Esophagus squamous epithelium (tissue), 5 donors: ENCODE measurements at places on chromosomes 2 and 18.

- DNase-seq: no peak
These were observed 37.5 kb upstream of the SERPINB2 start for GRCh38 chr18:63850020-63850419.

GRCh38 chr18:54813977-54814565 lies 14.2 kb upstream of the RAB27B start:
- no peak for DNase-seq

- DNase-seq: no peak
These were observed 507.8 kb downstream of the SPAG16 start for GRCh38 chr2:213792045-213792444.

GRCh38 chr2:212465456-212465855 lies 73.1 kb downstream of the ERBB4 start:
- DNase-seq: no peak

DNA sequence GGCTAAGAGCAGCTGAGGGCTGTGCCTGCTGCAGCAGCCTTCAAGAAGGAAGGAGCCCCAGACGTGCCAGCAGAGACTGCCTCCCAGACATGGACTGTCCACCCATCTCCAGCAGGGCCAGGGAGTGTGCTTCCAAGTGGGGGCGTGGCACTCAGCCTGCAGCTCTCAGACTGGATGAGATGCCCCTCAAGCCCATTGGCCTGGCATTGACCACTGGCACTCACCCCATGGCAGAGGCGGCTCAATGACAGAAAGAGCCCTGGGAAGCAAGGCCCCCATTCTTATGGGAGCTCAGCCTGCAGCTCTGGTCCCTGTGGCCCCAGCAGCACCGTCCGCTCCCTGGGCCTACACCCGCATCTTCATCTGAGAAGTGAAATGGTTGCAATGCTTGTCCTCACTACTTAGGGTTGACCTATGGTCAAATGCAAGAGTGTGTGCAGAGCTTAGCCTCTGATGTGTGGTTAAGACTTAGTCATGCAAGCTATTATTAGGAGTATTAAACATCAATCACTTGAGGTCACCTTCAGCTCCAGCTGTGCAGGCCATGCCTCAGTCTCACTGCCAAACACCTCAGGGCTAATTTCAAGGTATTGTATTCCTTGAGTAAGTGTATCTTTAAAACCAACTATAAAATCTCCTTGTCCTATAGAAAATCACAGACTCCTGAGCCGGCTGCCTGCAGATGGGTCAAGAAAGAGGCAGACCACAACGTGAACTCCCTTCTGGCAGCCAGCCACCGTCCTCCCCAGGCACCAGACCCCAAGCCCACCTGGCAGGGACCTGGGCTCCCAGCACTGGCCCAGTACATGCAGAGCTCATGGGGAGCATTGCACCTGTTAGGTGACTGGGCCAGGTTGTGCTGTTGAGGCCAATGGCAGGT lies 194.8 kb downstream of the NDUFA10 start:
- DNase-seq: no peak

DNA sequence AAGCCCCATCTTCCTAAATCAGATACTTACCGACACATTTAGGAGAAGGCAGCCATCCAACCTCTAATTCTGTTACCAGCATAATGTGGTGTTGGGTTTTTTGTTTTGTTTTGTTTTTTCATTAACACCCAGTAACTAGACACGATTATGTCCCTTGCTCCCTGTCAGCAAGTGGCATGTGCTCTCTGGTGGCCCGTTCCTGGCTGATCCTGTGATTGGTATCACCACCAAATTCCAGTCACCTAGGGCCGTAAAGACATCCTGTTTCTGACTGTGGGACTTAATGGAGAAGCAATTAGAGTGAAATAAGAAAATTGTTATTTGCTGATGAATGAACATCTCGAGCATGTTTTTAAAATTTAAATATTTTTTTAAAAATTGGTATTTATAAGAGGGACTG lies 5.9 kb upstream of the DLX1 start:
- DNase-seq: no peak

DNA sequence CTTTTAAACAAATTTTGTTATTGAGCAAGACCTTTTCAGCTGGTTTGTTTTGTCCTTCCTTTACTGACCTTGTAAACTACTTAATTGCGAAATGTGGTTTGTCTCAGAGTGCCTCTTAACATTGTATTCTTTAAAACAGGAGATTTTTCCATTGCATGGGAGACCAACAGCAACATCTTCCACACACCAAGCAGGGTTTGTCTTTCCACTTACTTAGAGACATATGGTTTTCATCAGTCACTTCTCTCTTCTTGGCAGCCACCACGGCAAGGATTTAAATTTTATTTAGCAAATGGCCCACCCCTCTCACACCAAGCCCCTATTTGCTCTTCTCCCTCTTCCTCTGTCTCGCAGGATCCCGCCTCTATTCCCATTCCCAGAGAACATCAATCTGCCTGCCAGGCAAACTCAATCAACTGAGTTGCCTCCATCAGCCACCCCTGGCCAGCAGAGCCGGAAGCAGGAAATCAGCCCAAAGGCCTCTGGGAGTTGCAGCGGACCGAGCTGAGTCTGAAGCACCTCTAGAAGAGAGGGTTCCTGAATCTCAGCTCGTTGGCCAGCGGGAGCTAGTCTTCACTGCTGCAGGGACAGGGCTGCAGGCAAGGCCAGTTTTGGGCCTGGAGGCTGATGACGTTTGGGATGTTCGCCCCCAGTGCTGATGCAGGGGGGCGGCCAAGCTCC lies 11.3 kb upstream of the CIB4 start:
- no peak for DNase-seq

DNA sequence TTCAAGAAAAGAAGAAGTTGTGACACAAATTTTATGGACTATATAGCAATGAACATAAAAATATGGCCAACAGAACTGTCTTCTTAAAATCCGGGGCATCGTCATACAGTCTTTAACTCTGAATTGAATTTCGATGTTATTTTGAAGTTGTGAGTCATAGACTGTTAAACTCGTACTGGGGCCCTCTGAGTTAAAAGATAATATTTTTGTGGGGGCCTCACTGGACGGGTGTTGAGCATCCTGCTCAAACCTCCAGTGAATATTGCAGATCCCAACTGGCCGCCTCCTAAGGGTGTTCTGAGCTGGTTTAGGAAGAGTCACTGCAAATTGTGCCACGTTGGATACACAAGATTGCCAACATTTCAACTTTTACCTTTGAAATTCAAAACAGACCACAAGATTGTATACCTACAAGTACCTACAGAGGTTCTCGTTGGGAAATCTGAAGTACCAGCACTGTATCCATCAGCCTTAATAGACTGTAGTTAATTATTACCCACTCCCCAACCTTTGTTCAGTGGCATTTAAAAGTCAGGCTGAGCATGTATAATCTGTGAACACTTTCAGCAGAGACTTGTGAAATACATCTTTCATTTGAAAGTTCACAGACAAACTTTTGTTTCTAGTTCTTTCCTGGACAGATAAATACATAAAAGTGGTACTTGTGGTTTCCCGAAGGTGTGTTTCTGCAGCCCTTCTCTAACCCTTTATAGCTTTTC lies 27.8 kb downstream of the KLHL23 start:
- no peak for DNase-seq

DNA sequence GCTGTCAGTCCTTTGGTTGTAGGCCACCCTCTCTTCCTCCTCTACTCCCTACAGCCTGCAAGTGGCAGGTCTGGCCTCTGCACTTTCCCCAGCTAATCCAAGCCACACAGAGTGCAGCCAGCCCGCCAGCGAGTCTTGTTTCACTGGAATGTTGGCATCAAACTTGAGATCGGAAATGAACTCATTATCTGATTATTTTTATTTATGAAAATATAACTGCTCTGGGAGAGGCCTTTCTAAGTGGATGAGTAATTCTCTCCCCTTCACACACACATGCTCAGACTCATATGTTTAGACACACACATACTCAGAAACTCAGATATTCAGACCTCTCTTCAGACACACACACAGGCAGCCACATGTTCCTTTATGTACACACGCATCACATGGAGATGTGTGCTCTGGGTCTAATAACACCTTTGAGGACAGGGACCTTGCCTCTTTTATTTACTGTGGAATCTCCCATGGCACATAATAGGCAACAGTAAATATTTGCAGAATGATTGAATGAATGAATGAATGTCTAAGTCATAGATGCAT lies 151.3 kb downstream of the ZFP36L2 start:
- no peak for DNase-seq

- DNase-seq: no peak
These were observed 547.6 kb downstream of the NRXN1 start for GRCh38 chr2:50484371-50484770.

GRCh38 chr18:43875511-43875910 lies 598.2 kb upstream of the SYT4 start:
- no peak for DNase-seq

GRCh38 chr18:31230495-31230894 lies 67.8 kb upstream of the DSC1 start:
- DNase-seq: no peak

- no peak for DNase-seq
These were observed 136.7 kb upstream of the SPHKAP start for GRCh38 chr2:228318218-228318617.

GRCh38 chr2:75294362-75294761 lies 95.0 kb upstream of the TACR1 start:
- DNase-seq: no peak

- DNase-seq: no peak
These were observed 424.9 kb upstream of the HNMT start for GRCh38 chr2:137539336-137539735.

DNA sequence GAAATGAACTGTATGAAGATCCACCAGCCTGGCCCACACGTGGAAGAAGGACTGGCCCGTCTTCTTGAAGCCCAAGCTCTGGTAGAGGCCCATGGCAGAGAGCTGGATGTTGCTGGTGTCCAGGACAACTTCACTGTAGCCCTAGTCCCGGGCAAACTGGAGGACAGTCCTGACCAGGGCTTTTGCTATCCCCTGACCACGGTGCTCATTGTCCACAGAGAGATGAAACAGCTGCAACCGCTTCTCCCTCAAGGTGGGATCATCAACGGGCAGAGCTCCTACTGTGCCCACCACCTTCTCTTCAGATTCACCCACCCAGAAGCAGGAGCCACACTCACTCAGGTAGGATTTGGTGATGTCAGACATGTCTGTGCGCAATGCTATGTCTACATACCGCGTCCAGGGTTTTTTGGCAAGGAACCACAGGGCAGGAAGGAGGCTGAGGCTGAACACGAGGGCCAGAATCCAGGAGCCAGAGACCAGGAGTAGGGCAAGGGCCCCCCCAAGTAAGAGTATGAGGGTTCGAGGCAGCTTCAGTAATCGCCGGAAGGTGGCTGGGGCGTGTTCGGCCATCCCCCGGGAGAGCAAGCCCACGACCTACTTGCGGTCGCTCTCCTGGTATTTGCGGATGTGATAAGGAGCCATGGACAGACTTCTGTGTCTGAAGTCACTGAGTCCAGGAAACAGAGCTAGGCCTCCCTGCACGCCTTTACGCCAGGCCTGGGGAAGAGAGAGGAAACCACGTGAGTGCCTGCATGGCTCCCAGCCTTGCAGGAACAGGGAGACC lies 36.3 kb downstream of the TPRKB start:
- no peak for DNase-seq

GRCh38 chr2:77834360-77835002 lies 312.3 kb upstream of the LRRTM4 start:
- DNase-seq: no peak

GRCh38 chr2:47060652-47061170 lies 94.4 kb downstream of the STPG4 start:
- no peak for DNase-seq

- DNase-seq: no peak
These were observed 619.2 kb downstream of the IRS1 start for GRCh38 chr2:226180281-226180884.

- no peak for DNase-seq
These were observed 498 bp downstream of the TGOLN2 start for GRCh38 chr2:85327160-85327821.

- no peak for DNase-seq
These were observed 401.0 kb downstream of the NCKAP5 start for GRCh38 chr2:133167223-133167622.

GRCh38 chr2:71669058-71669456 lies 215.7 kb downstream of the DYSF start:
- DNase-seq: no peak

DNA sequence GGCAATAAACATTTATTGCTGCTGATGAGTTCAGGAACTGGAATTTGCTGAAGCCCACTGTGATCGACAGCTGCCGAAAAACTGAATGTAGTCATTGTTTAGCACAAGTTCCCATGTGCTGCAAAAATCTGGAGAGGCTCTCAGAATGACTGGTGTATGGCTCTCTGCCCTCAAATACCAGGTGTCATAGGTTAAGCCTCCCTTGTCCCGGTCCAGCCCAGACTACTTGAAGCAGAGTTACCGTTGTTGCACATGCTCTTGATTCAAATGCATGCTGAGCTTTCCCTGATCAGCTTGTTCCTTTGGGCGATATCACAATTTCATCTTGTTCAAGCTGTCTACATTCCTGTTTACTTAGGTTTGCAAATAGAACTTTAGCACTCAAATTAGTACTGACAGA lies 625.2 kb downstream of the CPS1 start:
- DNase-seq: no peak

DNA sequence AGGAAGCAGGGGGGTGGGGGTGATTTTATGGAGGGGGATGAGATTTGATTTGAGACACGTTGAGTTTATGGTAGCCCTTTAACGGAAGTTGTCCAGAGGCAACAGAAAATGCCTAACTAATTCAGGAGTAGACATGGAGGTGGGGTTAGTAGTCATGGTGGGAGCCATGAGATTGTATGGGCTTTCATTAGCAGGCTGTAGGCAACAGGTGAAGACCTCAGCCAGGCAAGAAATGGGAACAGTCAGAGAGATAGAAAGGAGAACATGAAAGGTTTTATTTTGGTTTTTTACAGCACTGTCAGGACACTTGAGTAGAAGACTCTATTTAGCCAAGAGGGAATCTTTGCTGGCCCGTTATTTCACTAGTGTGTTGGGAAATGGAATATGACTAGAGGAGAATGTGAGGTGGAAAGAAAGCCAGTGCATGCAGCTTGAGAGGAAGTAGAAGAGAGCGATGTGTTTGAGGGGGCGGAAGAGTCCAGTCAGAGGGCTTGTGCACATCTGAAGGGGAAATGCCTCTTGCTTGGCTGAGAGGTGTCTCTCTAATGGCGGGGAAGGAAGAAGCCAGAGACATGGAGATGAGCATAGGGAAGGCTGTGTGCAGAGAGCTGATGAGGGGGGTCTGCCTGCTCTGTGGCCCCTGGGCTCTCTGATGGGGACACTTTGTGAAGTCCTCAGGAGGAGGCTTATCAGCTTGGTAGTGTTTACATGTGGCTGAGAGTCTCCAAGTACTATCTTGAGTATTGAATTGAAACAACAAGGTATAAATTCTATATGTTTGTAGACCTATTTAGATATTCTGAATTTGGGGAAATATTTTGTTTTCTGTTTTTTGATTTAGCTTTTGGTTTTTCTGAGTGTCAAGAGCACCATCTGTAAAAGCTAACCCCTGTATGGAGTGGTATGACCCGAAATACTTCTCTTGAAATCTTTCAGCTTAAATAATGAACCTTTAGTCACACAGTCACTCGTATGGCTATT lies 66.9 kb upstream of the ITM2C start:
- no peak for DNase-seq
